Mammary epithelial cell (primary cell): ENCODE measurements at places on chromosomes 6 and 20. TPM values are rescaled to one million over a fixed set of nuclear protein-coding genes. Genes with fewer than 3 reads are reported as not detected.

DNA sequence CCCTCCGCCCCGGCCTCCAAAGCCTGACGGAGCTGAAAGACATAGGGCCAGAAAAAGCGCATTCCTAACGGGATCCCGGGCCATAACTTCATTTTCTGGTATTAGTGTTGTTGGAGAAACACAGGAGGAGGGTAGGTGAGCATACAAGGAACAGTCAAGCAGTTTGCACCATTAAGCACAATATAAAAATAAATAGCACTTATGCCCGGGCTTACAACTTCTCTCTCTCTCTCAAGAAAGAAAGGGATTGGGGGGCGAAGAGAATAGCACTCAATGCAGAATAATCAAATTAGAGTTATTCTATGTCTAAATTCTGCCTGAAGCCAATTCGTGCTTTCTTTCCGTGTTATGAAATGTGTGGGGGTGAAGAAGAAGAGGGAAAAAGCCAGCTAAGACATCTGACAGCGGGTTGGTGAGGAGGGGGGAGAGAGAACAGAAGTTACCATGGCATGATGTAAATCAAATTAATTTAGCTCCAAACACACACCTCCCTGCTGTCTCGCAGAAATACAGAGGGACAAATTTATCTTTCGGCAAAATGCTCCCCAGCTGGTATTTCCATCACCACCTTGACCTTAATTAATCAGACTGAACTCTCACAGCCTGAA is 508 bp upstream of the METTL24 start:
- DNase-seq, result no peak

Gene RNF144B
- total RNA-seq, result 74.7 TPM

Gene CD24
- total RNA-seq, result 198 and 299 TPM in 2 replicates

DNA sequence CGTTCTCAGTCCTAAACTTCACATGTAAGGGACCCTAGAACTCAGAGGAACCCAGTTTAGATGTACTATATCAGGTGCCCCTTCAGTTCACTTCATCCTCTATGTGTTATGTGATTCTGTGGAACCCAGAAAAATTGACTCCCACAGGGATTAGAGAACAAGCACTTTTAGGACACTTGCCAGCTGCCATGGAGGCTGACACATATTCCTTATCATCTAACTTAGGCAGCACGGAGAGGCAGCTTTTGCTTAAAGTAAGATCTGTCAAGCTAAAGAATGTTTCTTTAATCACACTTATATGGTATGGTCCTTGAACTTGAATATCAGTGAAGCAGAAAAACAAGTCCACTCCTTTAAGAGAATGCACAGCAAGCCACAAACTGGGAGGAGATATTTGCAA is 701.5 kb upstream of the ID4 start:
- no peak for DNase-seq

DNA sequence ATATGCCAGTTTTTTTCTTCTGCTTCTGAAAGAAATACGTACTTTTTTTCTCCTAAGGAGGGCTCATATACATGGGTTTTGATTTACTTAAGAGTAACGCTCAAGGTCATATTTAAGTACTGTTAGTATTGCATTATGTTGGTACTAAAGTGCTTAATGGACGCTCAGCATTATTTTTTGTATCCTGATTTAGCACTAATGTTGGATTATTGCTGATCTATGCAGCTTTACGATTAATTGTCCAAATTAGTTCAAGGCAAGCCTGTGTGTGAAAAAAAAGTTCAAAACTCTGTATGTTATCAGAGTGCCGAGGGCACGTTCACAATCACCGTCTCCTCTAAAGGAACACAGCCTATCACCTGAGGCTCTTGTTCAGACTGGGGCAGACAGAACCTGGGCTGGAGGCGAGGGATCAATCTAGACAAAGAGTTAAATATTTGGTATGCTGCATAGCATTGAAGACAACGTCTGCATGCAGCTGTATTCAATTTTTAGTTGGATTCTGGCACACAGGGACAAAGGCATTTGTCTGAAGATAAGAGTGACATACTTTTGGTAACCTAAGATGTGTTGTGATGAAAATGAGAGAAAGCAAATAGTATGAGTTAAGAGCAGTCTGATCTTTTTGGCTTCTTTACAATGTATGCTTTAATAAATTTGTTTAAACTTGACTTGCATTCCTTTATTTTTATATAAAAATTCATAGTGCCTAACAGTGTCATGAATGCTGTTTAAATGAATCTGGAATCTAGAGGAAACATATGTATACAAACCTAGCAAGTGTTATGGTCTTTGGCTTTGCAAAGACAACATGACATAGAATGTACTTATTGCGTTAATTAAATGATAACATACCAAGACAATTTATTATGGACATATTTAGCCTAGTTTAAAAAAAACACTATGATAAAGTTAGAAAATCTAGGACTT is 341.2 kb downstream of the SAMD5 start:
- no peak for DNase-seq

GRCh38 chr6:100948381-100949133 is 67.4 kb upstream of the ASCC3 start:
- peak; percentile 2 for DNase-seq

- DNase-seq, result no peak
These were observed 46.5 kb downstream of the SOBP start for GRCh38 chr6:107536180-107536961.

Gene SCUBE3
- under 0.01 TPM for total RNA-seq

Gene IL17A
- total RNA-seq, result not detected in 2 replicates

Gene C20orf202
- not detected in 2 replicates for total RNA-seq

DNA sequence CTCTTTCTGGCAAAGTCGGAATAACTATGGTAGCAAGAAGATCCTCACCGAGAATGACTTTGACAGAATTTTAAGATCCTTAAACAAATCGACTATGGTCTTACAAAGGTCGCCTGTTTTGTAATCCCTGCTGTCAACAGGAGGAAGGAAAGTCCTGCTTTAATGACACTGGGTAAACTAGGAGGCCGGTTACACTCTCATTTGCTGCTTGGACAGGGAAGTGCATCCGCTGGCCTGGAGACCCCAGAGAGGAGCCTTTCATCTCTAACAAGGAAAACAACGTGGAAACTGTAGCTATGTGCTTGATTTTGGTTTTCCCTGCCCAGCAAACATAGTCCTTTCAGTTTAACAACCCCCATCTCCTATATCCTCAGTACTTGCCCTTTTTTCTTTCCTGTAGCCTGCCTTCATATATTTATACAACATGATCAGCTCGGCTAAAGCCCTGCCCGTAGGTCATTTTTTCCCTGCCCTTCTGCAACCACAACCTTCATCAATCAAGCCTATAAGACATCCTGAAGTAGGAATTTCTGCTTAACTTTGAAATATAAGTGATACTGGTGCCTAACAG is 97.2 kb upstream of the RIN2 start:
- no peak for DNase-seq

DNA sequence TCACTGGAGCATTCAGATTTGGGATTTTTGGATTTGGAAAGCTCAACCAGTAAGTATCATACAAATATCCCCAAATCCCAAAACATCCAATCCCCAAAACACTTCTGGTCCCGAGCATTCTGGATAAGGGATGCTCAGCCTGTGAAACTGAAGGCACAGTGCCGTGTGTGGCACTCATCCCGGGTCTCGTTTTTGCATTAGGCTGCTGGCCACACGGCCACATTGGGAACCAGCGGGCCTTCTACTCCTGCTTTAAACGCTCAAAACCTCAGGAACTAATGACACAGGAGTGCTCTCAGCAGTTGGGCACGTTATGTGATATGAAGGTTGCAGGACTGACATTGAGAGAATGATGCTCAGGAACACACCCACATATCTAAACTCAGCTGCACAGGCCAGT is 35.6 kb downstream of the PSMG4 start:
- DNase-seq, result no peak

Gene CAP2
- total RNA-seq, result 8.4 and 8.6 TPM in 2 replicates

Gene PACRG
- total RNA-seq, result 1.0 TPM

Gene PBOV1
- not detected in 2 replicates for total RNA-seq

DNA sequence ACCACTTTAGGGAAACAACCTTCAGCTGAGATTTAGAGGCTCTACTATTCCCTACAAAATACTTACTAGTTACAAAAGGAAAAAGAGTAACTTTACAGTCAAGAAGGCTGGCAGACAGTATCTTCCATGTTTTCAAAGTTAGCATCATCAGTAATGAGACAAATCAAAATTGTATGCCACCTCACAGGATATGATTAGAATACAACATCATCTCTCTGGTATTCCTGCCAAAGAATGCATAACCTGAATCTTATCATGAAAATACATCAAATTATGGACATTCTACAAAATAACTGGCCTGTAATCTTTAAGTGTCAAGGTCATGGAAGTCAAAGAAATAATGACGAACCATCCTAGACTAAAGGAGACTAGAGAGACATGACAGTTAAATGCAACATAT is 38.4 kb downstream of the CDK5RAP1 start:
- no peak for DNase-seq

DNA sequence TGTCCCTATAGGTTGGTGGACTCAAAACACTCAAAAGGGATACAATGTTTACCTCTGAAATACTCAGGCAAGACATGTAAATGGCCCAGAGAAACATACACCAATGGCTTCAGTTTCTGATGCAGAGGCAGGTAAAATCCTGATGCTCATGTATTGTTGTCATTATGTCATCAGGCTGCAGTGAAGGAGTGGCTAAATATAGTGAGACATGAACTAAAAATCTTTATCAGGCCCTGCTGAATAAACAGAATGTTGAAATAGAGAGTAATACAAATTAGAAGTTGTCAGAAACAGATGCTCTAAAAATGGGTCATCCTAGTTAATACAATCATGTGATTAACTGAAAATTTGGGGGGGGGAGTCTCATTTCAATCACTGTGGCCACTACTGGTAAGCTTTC is 20.4 kb downstream of the PTPRK start:
- no peak for DNase-seq

- DNase-seq, result no peak
These were observed 442.4 kb upstream of the SOX4 start for GRCh38 chr6:21151119-21151518.

- no peak for DNase-seq
These were observed 509.9 kb downstream of the TENT5A start for GRCh38 chr6:81242624-81243023.

Gene SLC25A27
- total RNA-seq, result 11.8 TPM

GRCh38 chr20:63246490-63247288 is 7.6 kb downstream of the NKAIN4 start:
- no peak for DNase-seq

- no peak for DNase-seq
These were observed 101.0 kb downstream of the ARHGAP18 start for GRCh38 chr6:129608886-129609537.

DNA sequence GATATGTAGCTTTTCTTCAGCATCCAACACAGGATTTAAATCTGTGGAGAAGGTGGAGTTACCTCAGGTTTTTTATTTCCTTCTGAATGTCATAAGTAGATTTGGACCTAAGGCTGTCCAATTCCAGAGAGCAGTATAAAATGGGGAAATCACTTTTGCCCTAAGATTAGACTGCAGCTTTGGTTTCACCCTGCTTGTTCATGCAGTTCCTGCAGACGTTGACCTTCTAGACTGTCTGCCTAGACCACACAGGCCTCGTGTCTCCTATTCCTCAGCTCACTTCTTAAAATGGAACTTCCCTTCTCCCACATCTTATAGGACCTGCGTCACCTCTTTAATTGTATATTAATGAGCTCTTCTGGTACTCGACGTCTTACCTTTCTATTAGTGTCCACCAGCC is 26.0 kb upstream of the C6orf62 start:
- no peak for DNase-seq

- peak; percentile 46 for DNase-seq
These were observed 4.6 kb upstream of the OSER1 start for GRCh38 chr20:44215125-44215524.

- DNase-seq, result peak; percentile 51
These were observed 94.0 kb upstream of the HIVEP1 start for GRCh38 chr6:11917951-11918738.

- peak; percentile 50 for DNase-seq
These were observed 3.1 kb upstream of the CEBPB start for GRCh38 chr20:50187403-50188051.

Gene MYB
- 0.40 TPM in 1 of 2 replicates, not detected in the other for total RNA-seq

- peak; percentile 50 for DNase-seq
These were observed 5.5 kb upstream of the HLA-E start for GRCh38 chr6:30483677-30484279.

Gene SPEF1
- 0.17 TPM for total RNA-seq

Gene ADAM33
- not detected in 2 replicates for total RNA-seq

DNA sequence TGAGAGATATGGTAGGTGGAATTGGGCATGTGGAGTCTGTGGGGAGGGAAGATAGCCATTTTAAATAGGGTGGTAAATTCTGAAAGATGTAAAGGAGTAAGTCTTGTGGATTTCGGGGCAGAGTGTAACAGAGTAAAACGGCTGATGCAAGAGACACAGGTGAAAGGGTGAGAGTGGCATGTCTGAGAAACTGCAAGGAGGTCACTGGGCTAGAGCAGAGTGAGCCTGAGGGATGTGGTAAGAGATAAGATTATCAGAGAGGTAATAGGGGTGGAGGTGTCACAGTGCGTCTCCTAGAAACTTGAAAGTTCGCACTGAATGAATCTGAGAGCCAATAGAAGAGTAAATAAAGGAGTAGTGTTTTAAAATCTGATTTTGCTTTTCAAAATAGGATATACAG is 308.1 kb downstream of the EPM2A start:
- DNase-seq, result no peak

DNA sequence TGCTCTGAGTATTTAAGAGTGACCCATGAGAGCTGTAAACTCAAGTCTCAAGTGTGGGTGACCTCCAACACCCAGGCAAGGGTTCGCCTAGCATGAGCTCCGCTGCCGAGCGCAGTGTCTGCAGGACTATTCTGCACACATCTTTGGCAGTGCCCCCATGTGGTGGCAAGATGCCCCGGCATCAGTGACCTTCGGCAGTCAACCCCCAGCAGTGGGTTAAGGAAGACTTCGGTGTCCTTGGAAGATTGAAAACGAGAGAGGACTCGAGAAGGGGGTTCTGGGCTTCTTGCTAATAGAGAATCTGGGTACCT is 43.1 kb downstream of the RBM38 start:
- no peak for DNase-seq

Gene SPATS1
- total RNA-seq, result not detected in 2 replicates

DNA sequence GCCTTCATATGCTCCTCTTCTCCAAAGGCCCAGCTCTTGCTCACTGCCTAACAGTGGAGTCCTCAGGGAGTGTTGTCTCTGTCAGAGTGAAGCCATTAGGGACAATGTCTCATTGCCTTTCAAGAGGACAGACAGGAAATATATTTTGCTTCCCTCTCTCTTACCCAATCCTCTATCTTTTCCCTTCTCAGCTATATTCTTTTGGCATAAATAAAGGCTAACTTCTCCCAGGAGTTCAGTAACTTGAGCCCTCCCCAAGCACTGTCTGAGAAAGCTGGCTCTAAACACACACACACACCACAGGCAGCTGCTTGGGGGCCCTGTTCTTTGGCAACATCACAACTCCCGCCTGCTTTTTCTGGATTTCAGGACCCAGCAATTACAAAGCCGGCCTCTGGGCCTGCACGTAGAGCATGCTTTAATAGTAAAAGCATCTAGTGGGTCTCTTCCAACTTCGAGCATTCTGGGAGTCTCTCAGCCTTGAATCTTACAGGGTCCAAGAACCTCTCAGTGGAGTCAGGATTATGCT is 34.7 kb upstream of the LAMA4 start:
- no peak for DNase-seq

DNA sequence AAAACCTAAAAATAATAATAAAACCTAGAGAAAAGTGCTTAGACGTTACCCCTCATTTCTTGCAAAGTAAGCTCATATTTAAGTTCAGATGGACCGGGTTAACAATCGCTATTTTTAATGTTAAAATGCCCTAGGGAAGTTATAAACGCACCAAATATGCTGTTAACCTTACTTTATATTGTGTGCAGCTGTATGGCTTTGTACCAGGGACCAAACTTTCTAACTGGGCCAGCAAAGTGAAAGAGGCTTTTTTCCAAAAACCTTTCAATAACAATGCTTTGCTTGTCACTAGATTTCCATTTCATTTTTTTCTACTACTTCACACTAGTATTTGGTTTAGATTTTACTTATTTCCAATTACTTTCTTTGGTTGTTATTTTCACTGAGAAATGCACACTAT is 248.5 kb downstream of the FOXC1 start:
- no peak for DNase-seq

Gene LY6G6F
- total RNA-seq, result not detected
